Progenitor cell of endocrine pancreas (in vitro differentiated cells): ENCODE measurements at places on chromosomes 3 and 15.

DNA sequence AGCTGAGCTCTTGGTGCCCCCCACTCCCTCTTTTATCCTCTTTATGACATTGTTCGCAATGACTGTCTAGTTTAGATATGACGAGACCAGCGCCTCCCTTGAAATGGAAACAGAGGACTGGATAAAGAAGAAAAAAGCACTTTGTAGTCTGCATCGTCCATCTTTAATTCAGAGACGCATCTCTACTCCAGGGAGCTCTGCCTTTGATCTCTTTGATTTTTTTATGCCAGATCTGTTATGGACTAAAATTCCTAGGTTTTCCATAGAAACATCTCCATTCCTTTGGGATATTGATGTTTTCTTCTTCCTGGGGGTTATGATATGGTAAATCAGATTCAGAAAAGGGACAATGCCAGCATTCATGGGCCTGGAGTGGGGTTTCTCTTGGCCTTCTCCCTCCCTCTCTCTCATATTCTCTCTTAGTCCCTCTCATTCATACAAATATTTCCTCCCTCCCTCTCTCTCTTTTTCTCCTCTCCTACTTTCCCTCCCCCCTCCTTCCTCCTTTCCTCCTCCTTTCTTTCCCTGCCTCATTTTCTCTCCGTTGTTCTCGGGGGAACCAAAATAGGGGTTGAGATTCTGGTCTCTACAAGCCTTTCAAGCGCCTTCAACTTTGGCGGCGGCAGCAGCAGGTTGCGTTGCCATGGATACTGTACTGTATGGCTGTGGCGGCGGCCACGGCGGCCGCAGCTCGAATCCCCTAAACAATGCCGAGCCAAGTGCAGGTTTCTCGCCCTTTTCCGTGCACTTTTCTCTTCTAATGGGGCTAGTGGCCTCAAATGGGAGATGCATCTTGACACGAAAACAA lies 45.5 kb downstream of the ZIC4 start:
- DNase-seq, result no peak

GRCh38 chr3:57063032-57063431 lies 2.6 kb downstream of the SPATA12 start:
- no peak for DNase-seq

- no peak for DNase-seq
Observed at GRCh38 chr15:36090286-36090946, 489.0 kb upstream of the CDIN1 start.

GRCh38 chr3:116083683-116084082 lies 361.6 kb downstream of the LSAMP start:
- DNase-seq, result no peak

DNA sequence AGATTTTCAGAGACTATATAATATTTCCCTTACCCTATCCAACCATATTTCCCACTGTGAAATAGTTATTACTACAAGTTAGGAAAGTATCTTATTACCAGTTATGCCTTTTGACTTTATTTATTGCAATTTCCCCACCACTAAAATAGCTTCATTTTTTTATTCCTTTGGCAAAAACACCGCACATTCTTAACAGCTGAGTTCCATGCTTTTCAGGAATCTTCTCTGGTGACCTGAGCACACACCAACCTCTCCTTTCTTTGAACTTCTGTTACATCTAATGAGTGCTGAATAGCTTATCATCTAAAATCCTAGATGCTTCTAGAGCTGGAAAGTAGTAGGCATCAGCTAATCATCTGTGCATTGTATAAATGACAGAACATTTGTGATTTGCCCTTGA lies 99.1 kb downstream of the UBE2E2 start:
- no peak for DNase-seq

- no peak for DNase-seq
Observed at GRCh38 chr3:130849091-130849552, 44.8 kb upstream of the ATP2C1 start.

DNA sequence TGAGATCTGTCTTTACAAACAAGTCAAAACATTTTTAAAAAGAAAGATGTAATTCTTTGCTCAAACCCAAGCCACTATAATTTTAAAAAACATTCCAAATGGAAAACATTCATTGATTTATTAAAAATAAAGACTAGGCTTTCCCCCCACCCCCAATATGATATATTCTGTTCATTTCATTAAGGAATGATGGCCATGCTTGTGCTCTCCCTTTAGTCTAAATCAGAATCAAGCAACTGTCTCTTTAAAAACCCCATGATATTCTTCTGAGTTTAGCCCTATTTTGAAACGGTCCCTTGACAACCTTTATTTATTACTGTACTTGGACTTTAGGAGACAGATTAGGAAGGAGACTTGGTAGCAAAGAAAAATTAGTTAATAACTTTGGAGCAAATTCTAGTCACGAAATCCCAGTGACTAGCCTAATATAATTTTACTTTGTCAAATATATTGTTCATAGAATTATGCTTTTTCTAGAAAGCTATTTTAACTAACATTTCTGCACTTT lies 38.4 kb downstream of the TSC22D2 start:
- no peak for DNase-seq

DNA sequence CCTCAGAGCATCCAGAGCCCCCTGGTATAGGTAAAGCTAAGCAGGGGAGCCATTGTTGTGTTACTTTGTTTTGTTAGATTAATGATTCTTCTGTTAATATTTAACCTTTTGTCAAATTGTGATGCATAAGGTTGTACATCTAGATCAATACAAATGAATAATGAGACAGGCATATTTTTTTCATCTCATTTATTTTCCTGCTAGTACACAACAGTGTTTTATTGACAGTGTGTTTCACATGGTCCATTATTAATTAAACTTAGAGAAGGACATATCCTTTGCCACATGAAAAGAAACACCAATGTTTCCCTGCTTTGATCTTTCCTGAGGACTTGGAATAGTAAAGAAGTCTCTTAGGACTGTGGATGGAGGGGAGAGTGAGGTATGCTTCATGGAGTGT lies 543.6 kb upstream of the CFAP20DC start:
- no peak for DNase-seq

- no peak for DNase-seq
Observed at GRCh38 chr3:188956839-188957489, 214.8 kb upstream of the TPRG1 start.

DNA sequence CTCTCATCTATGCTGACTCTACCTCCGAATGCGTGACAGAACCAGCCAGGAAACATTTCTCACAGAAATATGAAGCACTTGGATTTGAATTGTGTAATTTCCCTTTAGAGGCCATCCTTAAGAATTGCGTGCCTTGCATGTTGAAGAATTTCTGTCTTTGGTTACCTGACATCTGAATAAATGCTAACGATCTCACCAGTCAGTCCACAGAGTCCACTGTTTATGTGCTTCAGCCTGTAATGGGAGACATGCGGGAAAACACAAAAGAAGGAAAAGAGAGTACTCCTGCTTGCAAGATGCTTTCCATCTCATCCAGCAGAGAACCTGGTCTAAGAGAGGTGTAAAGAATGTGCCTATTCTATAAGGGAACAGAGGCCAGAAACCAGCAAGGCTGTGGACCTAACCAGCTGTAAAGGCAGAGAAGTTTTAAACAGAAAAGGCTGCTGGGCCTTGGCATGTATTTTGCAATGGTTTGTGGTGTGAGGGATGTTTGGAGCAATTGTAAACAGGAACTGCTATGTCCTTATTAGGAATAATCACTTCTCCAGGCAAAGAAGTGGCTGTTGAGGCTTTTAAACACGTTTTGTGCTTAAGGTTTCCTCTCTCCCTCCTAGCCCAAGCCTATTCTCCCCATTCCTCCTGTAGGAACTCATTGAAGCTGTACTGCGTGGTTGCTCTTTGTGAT lies 36.4 kb upstream of the BOC start:
- no peak for DNase-seq

DNA sequence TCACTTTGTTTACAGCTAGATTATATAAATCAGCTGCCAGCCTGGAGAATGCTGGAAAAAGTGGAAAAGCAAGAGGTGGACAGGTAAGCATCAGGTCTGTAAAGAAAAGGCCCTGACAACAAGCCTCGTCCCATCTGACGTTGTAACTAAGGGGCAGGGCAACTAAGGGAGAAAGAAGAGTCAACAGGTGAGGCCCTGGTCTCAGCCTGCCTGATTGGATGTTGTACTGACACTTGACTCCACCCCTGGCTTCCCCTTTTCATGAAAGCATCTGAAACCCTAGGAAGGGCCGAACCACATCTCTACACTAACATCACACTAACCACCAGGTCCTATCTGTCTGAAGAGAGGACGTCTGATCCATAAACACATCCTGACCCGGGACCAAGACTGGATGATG lies 357.6 kb upstream of the CFAP20DC start:
- no peak for DNase-seq

- DNase-seq, result no peak
Observed at GRCh38 chr3:142077859-142078500, 71.4 kb downstream of the TFDP2 start.

GRCh38 chr3:82938821-82939328 lies 1177.4 kb upstream of the GBE1 start:
- peak; percentile 8 for DNase-seq

GRCh38 chr3:69209413-69209812 lies 87.0 kb upstream of the LMOD3 start:
- DNase-seq, result no peak

DNA sequence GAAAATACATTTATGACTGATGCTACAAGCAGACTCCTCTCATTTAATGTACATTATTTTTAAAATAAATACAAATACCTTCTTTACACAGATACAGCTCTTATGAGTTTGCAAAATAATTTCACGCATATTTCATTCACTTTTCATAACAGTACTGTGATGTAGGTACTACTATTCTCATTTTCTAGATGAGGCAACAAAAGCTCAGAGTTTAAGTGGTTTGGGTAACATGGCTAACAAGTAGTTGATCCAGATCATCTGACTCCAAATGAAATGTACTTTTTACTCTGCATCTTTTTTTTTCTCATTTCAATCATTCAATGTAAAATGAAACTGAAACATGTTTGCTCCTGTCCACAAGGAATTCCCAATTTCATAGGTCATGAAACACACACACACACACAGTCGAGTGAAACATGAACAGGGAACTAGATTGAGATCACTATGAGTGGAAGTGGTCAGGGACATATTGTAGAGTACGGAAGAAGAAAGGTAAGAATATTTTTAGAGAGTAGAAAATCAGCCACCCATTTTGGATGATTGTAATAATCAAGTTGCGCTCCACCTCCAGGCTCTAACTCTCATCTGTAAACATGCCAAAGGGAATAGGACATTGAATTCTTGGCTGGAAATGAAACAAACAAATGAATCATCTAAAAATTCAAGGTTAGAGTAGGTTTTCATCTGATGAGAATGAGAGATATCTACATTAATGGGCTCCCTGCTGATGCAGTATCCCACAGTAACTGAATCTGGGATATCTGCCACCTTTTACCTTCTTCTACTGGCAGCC lies 92.4 kb downstream of the CLDN1 start:
- no peak for DNase-seq

DNA sequence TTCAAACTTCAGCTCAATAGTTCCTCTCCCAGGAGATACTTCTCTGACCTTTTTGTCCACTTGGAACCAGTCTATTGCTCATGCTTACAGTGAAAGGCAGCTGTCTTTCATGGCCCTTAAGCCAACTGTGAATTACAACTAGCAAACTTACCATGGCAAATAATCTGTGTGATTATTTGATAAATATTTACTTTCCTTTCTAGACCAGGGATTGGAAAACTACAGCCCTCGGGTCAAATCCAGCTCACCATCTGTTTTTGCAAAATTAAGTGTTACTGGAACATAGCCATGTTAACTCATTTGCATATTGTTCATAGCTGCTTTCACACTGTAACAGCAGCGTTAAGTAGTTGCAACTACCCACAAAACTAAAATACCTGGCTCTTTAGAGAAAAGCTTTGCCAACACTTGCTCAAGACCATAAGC lies 289.1 kb upstream of the MCTP2 start:
- DNase-seq, result no peak

DNA sequence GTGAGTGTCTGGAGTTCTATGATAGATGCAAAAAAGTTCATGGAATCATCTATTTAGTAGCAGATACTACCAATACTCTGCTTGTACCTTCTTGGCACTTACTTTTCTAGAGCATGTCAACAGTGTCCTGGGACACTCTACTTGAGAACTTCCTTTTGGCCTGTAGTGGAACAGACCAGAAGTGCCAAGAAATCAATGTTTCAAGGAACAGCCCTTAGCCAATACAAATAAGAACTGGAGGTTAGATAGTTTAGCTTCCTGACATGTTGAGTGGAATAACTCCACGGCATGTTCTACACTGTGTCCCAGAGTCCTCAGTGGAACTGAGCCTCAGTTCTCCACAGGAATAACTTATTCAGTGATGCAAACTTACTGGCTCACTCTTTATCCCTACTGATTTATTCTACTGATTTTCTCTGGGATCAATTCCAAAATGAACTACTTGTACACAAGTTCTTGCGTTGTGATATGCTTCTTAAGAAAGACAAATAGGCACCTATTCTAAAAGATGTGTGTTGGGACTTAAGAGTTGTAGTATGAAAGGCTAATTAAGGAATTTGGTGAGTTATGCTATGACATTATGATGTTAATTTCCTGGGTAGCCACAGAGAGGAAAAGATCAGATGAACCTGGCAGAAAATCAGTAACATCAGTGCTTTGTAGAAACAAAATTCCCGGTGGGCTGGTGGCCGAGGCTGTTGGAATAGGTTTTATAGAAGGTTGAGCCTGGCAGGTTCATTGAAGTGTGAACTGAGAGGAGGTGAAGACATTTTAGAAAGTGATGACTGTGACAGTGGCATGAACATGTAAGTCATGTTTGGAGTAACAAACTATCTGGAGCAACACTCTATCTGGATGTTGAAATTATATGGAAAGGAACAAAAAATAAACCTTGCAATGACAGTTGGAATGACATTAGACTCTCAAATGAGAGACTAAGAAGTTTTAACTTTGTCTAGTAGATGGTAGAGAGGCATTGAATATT lies 101.8 kb upstream of the RBMS3 start:
- DNase-seq, result no peak

GRCh38 chr3:119336823-119337222 lies 42.6 kb downstream of the ARHGAP31 start:
- no peak for DNase-seq

DNA sequence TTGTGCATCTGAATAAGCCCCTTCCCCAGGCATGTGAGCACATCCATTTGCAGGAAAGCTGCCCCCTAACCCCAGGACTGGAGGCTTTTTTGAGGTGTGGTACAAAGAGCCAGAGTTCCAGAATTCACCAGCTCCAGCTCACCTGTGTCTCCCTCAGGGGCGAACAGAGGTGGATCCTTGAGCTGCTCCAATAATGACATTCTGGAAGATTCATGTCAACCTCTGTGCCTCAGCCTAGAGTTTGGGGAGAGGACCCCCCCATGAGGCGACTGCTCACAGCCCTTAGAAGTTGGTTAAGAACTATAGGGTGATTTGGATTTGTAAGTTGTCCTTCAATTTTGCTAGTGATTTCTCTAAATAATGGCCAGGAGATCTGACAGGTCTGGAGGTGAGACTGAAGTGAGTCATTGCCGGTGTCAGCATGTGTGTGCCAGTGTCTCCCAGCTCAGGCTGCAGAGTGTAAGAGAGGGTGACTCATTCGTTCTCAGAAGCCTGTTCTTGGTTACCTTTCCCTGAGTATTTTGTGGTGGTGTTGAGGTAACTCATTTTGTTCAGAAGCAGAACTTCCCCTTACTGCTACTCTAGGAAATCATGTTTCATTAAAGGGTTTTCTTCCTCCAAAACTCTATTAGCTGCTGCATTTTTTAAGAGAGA lies 136.9 kb upstream of the TOPAZ1 start:
- no peak for DNase-seq

GRCh38 chr3:64533617-64534317 lies 154.0 kb downstream of the ADAMTS9 start:
- peak; percentile 83 for DNase-seq
